SIG-M5 (cell line): ENCODE measurements at places on chromosomes 5 and 9.

GRCh38 chr5:90311401-90311800, 98.2 kb downstream of the CETN3 start:
- DNase-seq: no peak

GRCh38 chr9:100087218-100087617, 11.6 kb downstream of the ERP44 start:
- no peak for DNase-seq

- no peak for DNase-seq
These were observed 783.3 kb upstream of the SEMA6A start for GRCh38 chr5:117357886-117358285.

GRCh38 chr5:133225671-133226152, 173.9 kb downstream of the HSPA4 start:
- DNase-seq: no peak

DNA sequence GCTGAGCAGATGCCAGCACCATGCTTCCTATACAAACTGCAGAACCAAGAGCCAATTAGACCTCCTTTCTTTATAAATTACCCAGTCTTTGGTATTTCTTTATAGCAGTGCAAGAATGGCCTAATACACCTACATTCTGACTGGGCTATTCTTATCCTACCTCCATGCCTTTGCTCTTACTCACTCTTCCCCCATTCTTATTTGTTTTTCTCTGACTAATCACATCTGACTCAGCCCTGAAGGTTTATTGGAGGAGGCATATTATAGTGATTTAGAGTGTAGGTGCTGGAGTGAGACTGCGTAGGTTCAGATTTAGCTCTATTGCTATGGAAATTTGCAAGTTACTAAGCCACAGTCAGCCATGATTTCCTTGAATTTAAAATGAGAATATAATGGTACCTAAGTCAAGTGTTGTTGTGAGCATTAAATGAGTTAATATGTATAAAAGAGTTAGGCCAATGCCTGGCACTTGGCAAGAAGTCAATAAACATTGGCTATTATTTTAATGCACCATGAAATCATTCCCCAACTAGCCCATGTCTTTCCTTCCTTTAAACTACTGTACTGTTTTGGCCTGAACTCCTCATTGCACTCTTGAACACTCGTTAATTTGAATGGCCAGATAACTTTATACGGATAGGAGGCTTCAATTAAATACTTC, 531.2 kb upstream of the ZNF608 start:
- no peak for DNase-seq

- DNase-seq: no peak
These were observed 14.2 kb upstream of the CCDC180 start for GRCh38 chr9:97293207-97293721.

DNA sequence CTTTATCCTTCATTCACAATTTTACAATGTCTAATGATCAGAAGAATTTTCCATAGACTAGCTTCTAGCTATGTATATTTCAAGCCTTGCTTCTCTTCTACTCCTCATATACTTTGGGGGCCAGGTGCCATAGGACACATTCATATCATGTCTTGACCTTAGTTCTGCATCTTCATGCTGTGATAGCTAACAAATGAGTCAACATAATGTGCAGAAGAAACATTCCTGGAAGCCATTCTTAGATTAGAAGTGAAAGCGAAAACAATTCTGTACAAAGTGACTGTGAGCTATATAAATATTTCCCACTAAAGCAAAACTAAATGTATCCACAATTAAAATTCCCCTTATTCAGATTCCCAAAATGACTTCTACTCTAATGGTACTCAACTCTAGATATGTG, 320.2 kb upstream of the NREP start:
- no peak for DNase-seq

DNA sequence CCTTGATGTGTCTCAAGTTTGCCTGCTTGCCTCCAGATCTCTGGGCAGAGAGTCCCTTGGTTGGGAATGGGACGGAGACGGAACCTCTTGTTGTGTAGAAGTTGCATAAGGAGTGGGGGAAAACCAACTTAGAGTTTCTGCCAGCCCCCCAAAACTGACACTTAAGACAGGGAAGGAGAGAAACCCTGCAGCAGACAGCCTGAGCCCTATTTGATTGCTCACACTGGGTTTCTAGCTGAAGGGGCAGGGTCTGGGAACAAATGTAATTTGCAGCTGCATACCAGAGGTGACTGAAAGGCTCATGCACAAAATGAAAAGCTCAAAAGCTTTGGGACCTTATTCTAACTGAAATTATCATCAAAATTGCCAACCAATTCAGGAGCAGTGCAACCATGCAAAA, 254.5 kb downstream of the RASEF start:
- DNase-seq: no peak
